Stimulated activated CD4-positive, alpha-beta T cell treated with anti-CD3 and anti-CD28 coated beads, Interleukin-4, amount 100 ng/mL, for 1 hour (primary cell): ENCODE measurements at places on chromosomes 2 and 18.

GRCh38 chr18:37225279-37225678 lies 340.3 kb downstream of the CELF4 start:
- DNase-seq, result no peak

- DNase-seq, result no peak
These were observed 265.7 kb downstream of the AGPS start for GRCh38 chr2:177658309-177658708.

- no peak for DNase-seq
These were observed 29.3 kb downstream of the MBP start for GRCh38 chr18:77103187-77103850.

DNA sequence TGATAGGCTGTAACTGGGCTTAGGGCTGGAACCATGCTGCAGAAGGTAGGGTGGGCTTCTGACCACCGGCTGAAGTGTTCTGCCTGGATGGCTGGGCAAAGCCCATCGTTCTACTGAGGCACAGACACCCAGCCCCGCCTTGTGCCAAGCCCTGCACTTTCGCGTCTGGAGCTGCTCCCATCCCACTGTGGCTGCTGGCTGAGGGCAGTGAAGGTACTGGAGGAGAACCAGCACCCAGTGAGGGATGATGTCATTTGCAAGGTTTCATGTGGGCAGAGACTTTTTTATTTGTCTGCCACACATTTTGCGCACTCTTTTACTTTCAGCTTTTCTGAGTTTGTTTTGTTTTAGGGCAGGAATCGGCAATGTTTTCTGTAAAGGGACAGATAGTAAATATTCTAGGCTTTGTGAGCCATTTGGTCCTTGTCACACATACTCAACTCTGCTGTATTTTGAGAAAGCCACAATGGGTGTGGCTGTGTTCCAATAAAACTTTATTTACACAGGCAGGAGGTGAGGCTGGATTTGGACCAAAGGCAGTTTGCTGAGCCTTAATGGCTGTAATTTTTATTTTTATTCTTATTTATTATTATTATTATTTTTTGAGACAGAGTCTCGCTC lies 85.6 kb downstream of the ASB1 start:
- no peak for DNase-seq

DNA sequence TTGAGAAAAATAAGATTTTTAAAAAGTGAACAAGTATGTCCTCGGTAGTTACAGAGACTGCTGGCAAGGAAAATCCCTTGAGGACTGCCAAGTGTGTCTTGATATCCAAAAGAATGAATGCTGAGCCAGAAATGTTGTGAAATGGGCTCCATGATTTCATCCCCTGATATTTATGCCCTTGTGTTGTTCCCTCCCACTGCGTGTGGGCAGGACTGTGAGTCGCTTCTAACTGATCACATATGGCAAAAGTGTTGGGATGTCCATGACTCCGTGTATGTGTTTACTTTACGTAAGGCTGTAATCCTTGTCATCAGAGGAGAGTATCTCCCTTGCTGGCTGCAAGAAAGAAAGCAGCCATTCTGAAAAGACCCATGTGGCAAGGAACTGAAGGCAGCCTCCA lies 285.1 kb downstream of the SS18 start:
- no peak for DNase-seq

GRCh38 chr2:119678021-119678656 lies 862 bp upstream of the TMEM177 start:
- DNase-seq, result no peak

DNA sequence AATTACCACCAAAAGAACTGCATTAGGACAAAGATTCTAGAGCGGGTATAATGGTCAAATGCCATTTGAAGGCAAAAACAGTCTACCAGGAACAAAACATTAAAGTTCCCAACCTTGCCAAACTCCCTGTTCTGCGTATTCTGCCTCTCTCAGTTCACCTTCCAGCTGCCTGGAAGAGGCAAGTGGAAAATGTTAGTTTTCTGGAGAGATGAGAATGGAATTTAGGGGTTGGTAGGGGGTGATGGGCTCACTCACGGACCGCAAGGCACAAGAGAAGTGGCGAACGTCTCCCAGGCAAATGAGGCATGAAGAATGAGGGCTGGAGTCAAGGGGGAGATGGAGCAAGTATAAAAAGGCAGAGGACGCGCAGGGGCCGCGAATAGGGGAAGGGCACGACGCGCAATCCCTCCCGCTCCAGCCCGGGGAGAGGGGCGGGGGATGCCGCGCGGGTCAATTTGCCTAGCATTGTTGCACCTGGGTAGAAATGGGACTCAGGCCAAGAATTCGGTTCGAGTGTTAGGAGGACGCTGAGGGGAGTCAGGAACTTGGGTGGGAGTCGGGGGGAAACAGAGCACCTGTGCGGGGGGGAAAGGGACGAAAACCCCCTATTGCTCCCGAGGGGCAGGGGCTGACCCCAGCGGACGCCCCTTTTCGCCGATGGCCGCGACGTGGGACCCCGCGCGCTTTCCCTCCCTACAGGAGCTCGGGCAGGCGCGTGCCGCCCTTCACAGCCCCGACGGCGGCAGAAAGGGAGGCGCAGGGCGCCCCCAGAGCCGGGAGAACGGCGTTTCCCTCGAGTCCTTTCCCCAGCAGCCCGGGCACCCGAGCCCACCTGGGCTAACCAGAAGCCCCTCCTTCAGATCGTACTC lies 573 bp downstream of the PAIP2B start:
- DNase-seq, result peak; percentile 35

- DNase-seq, result no peak
These were observed 86.1 kb upstream of the PNPT1 start for GRCh38 chr2:55779459-55780421.

DNA sequence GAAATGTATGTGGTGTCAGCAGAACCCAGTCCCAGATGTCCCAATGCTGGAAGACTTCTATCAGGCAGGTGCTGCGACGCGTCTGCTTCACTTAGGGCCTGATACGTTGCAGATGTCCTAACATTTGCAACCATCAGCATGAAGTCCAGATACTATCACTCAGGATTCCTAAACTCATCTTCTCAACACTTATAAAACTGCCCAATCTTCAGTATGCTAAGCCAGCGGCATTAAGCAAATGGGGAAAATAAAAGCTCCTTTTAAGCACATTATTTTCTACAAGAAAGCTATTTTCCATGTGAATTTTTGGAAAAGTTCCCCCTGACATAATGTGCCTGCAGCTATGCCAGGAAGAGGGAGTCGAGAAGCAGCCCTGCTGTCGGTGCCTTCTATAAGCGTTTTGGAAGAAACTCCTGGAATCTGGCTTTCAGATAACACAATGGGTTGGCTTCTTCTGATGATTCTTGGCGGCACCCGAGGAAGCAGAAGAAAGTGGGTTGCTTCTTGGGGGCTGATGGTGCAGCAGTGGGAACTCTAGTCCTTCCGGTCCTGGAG lies 60.7 kb upstream of the ITGA6 start:
- DNase-seq, result no peak

- no peak for DNase-seq
These were observed 63.5 kb downstream of the CCDC102B start for GRCh38 chr18:68861365-68861764.

DNA sequence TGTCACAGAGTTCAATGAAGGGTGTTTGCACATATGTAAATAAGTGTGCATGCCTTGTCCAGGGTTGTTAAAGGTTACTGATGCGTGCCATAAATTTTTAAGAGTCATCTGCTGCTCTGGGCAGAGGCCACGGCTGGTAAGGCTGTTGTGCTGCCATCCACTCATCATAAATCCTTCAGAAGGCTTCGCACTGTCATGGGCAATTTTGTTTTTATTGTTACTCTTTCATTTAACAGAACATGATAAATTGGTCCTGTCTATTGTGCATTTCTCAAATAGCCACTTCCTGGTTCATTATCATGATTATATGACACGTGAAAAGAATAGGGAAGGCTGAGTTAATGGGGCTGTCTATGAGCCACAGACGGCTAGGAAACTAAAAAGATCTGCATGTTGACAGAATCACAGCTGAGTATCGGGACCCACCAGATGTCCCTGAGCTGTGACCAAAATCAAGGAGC lies 634.3 kb upstream of the SOX11 start:
- DNase-seq, result no peak
